NCI-H460 (cell line): ENCODE measurements at places on chromosomes 3 and 15.

DNA sequence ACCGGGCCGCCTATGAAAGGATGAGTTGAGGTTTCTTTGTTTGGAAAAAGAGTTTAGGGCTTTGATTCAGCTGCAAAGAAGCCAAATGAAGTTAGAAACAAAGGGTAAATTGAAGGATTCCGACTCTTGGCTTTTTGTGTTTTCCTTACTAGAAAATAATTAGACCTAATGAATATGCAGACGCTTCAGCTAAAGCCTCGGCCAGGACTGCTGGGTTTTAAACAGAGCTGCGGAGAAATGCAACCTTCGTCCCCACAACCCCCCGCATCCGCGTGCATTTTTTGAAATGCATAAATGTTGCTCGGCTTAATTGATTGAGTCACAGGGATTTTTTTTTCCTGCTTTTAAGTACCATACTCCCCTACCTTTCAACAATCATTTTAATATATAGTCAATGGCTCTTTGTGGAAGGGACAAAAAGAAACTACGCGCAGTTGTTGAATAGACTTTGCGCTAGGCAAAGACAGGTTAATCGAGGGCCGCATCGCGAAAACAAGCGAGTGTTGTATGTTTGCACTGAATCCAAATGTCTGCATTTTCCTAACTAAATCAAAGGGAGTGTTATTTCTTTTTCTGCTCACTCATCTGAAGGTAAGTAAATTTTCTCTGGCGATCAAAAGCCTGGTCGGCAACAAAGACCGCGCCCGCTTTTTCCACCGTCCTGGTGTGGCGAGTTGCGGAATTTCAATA is 1.3 kb upstream of the ZIC4 start:
- DNase-seq: no peak

GRCh38 chr3:75176937-75177336 is 487.2 kb upstream of the FRG2C start:
- DNase-seq: no peak

GRCh38 chr3:22555753-22556435 is 647.2 kb upstream of the UBE2E2 start:
- no peak for DNase-seq

- no peak for DNase-seq
Measured at GRCh38 chr3:175059788-175060187, 200.7 kb downstream of the NAALADL2 start.

DNA sequence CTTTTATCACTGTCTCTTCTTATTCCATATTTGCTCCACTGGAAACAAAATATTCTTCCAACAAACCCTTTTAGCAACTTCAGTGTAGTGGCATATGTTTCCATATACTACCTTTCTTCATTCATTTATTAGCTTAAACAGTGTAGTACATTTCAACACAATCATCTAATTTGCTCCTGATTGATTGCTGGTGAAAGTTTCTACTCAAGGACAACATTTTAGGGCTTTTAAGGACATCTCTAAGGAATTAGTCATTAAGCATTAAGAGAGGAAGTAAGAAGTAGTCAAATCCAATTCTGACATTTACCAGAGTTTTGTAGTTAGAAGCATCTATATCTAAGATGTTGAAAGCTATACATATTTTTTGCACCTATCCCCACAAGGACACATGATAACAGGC is 55.8 kb downstream of the RSRC1 start:
- DNase-seq: no peak

GRCh38 chr3:190546881-190547510 is 33.1 kb downstream of the IL1RAP start:
- DNase-seq: no peak

GRCh38 chr3:58237941-58238681 is 519 bp downstream of the ABHD6 start:
- no peak for DNase-seq

- DNase-seq: no peak
Measured at GRCh38 chr3:99648101-99648500, 9.7 kb downstream of the COL8A1 start.

GRCh38 chr3:125200731-125201139 is 11.8 kb downstream of the SLC12A8 start:
- DNase-seq: no peak

DNA sequence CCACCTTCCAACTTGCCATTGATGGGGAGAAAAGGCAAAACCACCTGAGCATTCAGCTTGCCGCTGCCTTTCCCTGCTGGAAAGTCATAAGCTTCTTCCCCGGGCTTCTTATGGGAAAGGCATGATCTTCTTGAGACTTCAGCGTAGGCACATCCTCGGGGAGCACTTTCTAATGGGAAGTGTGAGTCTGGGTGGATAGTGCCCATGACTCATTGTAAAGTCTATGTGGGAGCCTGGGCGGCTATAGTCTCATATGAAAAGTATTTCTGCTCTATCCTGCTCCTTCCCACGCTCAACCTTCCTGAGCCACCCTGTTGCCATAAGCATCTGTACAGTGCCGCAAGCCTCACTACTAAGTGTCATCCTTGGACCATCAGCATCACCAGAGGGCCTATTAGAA is 309.9 kb upstream of the THBS1 start:
- no peak for DNase-seq

- no peak for DNase-seq
Measured at GRCh38 chr3:128504963-128505730, 12.1 kb upstream of the GATA2 start.

DNA sequence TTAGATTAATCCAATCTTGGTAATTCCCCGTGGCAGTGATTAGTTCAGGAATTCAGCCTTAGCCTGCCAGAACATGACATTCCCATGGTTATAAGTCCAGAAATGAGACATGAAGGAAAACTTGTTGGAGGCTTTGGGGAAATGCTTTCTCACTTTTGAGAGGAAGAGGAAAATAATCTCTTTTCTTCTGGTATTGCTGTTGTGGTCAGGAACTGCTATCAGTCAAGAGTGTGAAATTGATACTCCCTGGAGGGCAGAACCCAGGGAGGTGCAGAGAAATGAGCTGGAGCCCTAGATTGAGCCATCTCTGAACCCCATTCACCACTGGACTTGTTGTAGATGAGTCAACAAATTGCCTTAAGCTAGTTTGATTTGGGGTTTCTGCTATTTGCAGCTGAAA is 38.6 kb upstream of the APH1B start:
- no peak for DNase-seq

DNA sequence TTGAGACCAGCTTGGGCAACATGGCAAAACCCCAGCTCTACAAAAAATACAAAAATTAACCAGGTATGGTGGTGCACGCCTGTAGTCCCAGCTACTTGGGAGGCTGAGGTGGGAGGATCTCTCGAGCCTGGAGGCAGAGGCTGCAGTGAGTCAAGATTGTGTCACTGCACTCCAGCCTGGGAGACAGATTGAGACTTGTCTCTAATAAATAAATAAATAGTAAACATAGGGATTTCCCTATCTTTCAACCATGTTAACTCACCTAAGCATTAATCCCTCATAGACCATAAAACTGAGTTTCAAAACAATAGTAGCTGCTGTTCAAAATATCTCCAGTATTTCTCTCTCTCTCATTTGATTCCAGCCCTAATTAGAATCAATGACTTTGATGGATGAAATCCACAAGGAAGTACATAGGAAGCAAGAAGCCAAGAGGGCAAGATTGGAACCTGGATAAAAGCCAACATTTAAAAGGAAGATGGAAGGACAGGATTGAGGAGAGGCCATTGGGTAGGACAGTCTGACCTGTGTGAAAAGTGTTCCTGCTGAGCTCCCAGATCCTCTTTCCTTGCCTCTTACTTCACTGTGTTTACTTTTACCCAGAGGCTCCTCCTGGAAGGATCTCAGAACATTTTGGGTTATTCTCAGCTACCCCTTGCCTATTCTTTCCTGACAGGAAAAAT is 12.4 kb upstream of the TTBK2 start:
- no peak for DNase-seq

- DNase-seq: no peak
Measured at GRCh38 chr3:178255315-178255714, 280.9 kb upstream of the KCNMB2 start.

DNA sequence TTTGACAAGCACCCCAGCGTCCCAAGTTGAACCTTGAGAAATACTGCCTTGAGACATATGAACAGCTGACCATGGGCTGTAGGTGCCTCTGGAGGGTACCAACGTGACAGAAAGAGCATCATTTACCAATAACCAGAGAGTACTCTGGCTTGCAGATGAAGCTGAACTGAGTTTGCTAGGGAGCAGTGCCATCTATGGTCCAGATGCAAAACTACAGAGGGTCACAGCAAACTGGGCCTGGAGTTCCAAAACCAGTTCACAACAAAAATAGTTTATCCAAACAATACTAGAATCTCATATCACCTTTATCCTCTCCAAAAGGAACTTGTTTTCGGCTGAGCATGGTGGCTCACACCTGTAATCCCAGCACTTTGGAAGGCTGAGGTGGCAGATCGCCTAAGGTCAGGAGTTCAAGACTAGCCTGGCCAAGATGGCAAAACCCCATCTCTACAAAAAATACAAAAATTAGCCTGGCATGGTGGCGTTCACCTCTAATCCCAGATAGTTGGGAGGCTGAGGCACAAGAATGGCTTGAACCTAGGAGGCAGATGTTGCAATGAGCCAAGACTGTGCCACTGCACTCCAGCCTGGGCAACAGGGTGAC is 69.3 kb downstream of the CHAC1 start:
- peak; percentile 40 for DNase-seq

- DNase-seq: no peak
Measured at GRCh38 chr3:119778811-119779210, 3.1 kb upstream of the NR1I2 start.

GRCh38 chr3:51798411-51798963 is 19.4 kb upstream of the IQCF6 start:
- DNase-seq: no peak
